Epithelial cell of esophagus (primary cell): ENCODE measurements at places on chromosomes 6 and 20.
A peak's percentile ranks its signal among the peaks of the same experiment; 100 is the strongest.

DNA sequence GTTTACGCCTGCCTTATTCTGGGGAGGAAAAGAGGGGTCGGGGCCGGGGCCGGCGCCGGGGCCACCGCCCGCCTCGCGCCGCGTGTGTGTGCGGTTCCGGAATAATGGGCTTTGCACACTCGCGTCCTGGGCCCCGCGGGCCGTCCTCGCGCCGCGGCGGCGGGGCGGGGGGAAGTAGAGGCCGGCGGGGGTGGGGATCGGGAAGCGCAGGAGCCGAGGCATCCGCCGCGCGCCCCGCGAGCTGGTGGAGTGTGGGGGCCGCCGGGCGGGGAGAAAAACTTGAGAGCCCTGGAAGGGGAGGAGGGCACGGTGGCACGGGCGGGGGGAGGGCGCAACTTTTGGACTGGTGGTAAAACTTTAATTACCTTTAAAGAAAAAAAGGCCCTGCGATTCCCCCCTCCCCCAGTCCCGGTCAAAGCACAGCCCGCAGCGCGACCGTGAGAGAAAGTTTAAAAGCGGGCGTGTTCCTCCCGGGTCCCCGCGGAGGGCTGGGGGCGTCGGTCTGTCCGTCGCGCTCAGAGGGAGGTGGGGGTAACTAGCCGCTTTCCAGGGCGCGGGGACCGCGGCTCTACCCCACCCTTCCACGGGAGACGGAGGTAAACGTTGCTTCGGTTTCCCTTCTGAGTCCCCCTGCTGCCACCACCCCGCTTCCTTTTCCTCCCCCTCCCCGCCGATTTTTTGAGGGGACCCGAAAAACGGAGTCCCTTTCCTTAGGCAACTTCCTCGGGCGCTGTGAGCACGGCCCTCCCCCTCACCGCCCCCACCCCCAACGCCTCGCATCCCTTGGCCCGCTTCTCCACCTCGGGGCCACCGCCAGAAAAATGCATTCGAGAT is 1.9 kb downstream of the L3MBTL3 start:
- no peak for DNase-seq

GRCh38 chr20:5181958-5182357 is 55.1 kb downstream of the CDS2 start:
- DNase-seq = no peak

DNA sequence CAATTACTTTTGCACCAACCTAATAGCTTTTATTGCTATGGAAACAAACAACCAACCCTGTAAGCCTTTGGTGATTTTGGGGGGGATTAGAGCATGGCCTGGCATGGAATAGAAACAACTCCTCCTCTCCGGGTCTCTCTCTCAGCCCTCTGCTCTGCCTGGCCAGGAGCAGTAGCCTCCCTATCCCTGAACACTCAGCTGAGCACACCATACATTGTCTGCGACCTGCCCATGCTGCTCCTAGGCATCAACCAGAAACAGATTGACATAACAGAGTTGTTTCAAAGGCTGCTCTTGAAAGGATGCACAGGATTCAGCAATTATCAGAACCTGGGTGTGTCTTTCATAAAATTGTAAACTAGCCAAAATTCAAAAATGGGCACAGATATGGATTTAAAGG is 29.8 kb upstream of the SMIM28 start:
- no peak for DNase-seq

DNA sequence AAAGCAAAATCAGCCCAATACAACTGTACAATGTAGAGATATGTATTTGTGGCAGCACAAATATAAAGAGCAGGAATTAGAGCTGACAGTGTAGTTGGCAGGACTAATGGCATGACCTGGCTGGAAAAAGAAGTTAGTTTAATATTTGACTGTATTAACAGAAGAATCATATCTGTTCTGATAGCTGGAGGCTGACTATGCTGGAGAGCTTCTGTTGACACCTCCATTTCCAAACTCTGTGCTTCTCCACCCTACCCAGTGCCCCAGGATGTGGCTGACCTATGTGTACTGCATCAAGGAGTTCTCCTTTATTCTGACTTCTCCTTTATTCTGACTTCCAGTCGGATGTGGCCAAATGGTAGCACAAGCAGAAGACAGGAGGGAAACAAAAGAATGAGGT is 299.3 kb downstream of the PKHD1 start:
- no peak for DNase-seq

GRCh38 chr6:169342710-169343109 is 89.1 kb upstream of the THBS2 start:
- peak; percentile 25 for DNase-seq

GRCh38 chr6:159461998-159462397 is 231.0 kb downstream of the SOD2 start:
- DNase-seq = no peak

DNA sequence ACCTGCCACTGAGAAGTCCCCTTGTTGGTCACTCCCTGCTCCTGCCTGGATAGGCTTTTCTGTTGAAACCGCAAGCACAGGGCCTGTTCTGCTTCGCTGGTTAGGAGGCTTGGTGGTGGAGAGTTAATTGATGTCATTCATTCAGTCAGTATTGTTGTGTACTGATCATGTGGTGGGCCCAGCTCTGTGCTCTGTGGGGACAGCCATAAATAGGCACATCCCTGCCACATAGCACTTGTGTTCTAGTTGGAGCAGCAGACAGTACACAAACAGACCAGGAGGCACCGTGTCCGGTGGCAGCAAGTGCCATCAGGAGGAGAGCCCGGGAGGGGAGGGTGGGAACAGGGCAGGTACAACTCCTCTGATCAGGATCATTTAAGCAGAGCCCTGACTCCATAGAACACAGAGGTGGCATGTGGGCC is 155.2 kb upstream of the INSM1 start:
- DNase-seq = no peak

DNA sequence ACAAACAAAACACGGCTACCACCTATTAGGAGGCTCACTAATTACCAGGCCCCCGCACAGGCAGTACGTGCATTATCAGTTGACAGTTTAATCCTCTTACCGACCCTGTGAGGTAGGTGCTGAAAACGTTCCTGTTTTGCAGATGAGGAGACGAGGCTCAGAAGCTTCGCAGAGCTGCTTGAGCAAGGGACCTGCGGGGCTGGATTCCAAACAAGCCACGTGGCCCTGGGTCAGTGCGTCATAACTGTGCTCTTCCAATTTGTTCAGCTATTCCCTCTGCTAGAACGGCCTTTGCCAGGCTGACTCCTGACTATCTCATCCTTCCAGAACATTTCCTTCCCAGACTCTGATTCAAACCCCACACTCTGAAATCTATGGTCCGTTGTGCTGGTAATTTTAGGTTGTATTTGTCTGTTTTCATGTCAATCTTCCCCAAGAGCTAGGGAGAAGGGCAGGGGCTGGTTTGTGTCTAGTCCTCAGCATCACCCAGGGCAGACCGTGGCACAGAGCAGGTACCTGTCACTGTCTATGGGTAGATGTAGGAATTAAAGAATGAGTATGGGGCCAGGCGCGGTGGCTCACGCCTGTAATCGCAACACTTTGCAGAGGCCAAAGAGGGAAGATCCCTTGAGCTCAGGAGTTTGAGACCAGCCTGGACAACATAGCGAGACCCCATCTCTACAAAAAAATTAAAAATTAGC is 28.8 kb upstream of the TLDC2 start:
- peak; percentile 95 for DNase-seq

- peak; percentile 20 for DNase-seq
Observed at GRCh38 chr20:49766979-49767521, 45.6 kb upstream of the SLC9A8 start.

- no peak for DNase-seq
Observed at GRCh38 chr20:19449051-19449450, 236.6 kb downstream of the SLC24A3 start.

- DNase-seq = no peak
Observed at GRCh38 chr20:21028921-21029320, 77.2 kb downstream of the LINC00237 start.

DNA sequence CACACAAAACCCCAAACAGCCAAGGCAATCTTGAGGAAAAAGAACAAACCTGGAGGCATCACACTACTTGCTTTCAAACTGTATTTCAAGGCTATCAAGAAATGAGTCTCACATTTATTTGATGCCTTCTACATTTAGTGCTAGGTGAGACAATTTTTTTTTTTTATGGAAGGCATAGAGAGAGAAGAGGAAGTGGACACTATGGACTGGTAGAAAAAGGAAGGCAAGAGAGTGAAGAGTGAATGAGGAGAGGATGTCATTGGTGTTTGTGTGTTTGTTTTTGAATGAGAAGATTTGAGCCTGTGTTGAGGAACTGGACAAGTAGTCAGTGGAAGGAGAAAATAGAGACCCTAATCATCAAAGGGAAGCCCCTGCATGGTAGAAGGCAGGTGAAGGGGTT is 182.0 kb upstream of the JAG1 start:
- DNase-seq = no peak

- no peak for DNase-seq
Observed at GRCh38 chr6:135604035-135604860, 106.7 kb upstream of the AHI1 start.

DNA sequence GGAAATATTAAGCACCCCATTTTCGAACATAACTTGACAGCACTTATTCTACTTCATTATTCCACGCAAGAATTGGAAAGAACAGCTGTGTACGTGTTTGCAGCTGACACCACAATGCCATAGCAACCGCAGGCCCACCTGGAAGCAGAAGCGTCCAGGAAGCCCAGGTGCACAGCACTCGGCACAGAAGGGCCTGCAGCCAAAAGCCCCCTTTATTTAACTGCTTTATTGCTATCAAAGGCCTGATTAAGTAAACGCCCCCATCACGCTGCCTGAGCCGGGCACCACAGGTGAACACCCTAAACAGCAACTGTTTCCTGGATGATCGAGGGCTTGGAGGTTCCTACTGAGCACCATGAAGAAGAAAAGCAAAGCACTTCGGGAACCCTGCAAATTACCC is 6.3 kb downstream of the TAF4 start:
- DNase-seq = no peak

DNA sequence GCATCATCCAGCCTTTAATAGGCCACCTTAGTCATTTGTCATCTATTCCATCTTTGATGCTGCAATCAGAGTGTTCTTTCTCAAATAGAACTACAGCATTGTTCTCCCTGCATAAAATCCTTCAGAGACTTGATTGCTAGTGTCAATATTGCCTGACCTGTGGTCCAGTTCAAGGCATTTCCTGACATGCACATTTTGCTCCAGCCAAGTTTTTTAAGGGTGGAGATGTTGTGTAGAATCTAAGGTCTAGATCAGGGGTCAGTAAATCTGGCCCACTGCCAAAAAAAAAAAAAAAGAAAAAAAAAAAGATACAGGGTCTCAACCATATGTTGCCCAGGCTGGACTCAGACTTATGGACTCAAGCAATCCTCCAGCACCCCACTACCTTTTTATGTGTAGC is 354.4 kb downstream of the FRK start:
- DNase-seq = no peak

DNA sequence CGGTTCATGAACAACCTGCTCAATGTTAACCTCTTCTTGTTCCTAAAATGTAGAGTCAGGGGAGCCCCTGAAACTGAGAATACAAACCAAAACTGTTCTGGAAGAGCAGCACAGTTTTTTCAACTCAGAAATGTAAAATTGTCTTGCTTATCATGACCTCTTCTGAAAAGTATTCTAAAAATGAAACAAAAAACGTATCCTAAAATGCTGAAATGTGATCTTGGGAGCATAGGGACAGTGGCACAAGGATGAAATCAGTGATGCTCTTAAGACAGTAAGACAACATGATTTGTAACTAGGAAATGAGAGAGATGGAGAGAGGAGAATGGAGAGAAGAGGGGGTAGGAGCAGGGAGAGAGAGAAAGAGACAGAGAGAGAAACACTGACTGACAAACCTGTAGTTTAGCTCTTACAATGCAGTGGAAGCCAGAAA is 27.5 kb downstream of the NCOA7 start:
- no peak for DNase-seq

DNA sequence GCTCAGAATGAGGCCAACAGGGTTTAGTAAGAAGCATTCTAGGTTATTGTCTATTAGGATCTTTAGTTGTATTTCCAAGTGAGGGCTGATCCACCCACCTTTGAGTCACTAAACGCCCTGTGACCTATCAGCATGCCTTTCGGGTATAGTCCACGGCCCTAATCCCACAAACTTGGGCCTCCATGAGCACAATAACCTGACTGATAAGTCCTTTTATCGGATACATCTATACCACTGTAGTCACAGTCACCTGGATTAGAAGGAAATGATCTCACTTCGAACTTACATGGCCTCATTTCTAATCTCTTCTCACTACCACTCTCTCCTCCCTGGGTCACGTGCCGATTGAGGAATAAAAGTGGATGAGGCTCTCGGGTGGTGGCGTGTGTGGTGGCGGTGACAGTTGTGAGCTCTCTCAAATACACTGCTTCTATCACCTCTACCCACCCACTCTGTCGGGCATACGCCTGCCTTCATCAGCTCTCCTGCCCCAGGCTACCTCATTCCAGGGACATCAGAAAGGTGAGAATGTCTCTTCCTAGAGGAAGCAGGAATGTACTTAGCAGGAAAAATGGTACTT is 65.2 kb downstream of the TRAM2 start:
- peak; percentile 28 for DNase-seq

GRCh38 chr6:55886185-55886836 is 10.9 kb upstream of the BMP5 start:
- peak; percentile 30 for DNase-seq

- DNase-seq = no peak
Observed at GRCh38 chr6:31356216-31356945, 598 bp downstream of the HLA-B start.

GRCh38 chr6:97665446-97665845 is 382.4 kb upstream of the MMS22L start:
- no peak for DNase-seq

- DNase-seq = no peak
Observed at GRCh38 chr6:53284901-53285300, 63.8 kb downstream of the ELOVL5 start.

DNA sequence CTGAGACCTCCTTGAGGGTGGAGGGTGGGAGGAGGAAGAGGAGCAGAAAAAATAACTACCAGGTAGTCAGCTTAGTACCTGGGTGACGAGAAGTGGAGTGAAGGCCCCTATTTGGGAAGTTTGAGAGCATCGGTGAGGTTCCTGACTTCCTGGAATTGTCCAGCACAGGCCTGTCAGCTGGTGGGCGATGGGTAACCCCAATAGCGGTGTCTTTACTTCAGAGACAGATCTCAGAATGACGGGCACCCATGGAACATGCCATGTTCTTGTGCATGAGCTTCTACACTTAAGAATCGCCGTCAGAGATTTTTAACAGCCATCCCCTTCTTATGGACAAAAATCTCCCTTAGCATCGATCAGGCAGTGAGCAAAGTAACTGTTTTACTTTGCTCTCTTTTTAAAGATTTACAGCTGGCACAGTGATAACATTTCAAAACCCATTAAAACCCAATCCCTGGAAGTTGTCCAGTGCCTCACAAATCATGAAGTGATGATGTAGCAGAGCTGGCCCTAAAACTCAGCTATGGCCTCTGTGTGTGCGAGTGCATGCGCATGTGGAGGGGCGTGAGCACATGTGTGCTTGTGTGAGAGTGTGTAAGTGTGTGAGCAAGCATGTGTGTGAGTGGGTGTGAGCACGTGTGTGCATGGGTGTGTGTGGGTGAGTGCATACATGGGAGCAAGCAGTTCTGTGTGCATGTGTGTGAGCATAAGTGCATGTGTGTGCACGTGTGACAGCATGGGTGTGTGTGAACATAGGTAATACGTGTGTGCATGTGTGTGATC is 85.2 kb downstream of the DLL1 start:
- DNase-seq = no peak
